ENCODE measurements at places on chromosomes 7 and 10.

DNA sequence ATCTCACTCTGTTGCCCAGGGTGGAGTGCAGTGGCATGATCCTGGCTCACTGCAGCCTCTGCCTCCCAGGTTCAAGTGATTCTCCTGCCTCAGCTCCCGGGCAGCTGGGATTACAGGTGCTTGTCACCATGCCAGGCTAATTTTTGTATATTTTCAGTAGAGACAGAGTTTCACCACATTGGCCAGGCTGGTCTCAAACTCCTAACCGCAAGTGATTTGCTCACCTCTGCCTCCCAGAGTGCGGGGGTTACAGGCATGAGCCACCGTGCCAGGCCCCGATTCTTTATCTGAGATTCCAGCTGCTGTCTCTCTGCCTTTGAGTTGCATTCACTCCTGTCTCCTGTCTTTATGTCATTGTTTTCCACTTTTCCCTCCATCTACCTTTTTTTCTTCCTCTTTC, 168.7 kb downstream of the TMEM178B start:
- DNase-seq = no peak

DNA sequence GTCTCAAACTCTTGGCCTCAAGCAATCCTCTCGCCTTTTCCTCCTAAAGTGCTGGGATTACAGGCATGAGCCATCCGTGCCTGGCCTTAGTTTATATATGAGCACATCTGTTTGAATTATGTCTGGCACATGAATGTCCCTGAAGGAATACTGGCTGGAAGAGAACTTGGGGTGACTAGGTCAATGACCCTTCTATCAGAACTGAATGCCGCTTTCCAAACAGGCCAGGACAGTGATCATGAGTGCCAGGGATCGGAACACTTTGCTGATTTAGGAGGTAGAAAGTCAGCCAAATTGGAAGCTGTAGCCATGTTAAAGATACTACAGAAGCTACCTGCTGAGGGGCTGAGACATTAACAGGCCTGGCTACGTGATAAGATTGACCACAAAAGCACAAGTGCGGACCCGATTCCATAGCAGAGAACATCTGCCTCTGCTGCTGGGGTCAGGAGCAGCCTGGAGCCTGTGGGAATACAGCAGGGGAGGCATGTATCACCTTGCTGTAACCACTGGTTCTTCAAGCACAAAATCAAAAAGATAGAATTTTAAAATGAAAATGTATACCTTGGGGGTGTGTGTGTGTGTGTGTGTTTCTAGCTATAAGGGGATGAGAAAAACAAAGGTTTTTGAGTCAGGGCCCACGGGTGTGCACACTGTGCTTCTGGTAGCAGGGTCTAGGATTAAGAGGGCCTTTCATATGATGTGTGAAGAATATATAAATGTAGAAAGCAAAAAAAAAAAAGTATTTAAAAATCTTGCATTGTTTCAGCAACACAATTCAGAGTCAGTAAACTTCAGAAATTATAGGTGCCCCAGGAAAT, 293.7 kb downstream of the BBS9 start:
- no peak for DNase-seq

DNA sequence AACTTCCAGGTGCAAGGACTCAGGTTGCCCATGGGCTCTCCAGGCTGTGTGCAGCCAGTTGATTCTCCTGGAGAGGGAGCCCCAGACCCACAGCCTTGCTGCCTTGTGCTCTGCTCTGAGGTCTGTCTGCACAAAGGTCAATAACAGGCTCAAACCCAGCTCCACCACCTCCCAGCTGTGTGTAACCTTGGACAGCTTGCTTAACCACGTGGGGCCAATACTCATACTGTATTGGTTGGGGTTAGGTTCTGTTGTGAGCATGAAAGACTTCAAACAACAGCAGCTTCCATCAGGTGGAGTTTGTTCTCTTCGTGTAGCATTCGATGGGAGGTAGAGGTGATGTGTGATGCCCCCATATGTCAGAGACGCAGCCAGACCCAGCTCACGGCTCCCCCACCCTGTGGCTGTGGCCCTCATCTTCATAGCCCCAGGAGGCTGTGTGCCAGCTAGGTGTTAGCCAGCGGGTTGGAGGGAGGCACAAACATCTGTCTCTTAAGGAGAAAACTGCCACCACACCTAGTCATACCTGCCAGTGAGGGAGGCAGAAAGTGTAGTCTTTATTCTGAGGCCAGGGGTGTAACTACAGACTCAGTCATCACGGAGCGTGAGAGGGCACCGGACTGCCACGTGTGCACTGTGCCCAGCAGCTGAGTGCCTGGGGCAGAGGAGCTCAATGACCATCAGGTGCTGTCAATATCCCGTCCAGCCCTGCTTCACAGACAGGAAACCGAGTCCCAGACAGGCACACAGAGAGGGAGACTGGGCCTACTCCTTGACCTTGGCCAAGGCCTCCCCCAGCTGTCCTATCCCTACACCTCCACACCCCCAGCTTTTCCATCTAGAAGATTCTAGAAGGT, 8.1 kb upstream of the POLD2 start:
- DNase-seq = no peak

DNA sequence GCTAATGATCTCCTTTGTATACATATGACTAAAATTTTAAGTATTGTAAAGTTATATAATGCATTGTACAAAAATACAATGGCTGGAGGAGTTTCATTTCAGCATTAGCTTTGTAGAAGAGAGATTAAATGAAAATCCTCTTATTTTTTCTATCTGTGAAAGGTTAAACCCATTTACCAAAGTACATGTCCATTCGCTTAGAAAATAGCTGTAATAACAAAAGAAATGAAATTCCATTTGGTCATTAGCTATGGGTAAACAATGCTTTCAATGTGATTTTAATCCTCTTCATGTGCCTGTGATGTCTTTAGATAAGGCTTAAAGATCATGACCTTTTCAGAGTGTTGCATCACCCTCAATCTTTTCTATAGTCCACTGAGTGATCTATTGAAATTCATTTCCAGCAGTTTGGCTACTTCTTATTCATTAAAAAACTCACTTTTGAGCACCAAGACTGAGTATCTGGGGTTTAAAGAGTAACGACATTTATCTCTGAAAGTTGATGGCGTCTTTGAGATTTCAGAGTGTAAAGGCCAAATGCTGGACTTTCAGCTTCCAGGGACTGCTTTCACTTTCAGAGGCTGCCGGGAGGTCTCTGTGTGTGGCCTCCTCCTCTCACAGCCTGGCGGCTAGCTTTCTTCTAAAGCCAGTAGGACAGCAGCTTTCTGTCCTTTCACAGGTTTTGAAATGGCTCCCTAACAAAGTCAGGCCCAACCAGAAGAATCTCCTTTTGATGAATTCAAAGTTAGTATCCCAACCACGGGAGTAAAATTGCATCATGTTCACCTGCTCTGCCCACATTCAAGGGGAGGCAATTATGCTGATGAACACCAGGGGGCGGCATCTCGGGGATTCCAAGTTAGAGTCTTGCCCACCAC, 701.4 kb upstream of the COBL start:
- no peak for DNase-seq

DNA sequence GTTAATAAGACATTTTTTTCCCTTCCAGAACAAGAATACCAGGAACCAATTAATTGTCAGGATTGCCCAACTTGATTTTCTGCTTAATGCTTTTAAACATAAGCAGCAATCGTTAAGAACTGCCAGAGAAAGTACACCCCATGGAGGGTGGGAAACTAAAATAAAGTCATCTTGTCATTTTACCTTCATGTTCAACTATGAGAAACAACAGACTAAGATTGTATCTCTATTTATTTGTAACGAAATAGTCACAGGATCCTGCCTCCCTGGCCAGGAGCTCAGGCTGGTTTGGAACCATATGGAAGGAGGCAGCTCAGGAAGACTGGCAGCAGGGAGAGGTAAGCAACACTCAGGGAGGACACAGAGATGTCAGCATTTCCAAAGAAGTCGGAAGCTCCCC, 129.6 kb downstream of the TNS3 start:
- DNase-seq = no peak

GRCh38 chr10:94066411-94066810, 72.7 kb downstream of the PLCE1 start:
- DNase-seq = no peak

DNA sequence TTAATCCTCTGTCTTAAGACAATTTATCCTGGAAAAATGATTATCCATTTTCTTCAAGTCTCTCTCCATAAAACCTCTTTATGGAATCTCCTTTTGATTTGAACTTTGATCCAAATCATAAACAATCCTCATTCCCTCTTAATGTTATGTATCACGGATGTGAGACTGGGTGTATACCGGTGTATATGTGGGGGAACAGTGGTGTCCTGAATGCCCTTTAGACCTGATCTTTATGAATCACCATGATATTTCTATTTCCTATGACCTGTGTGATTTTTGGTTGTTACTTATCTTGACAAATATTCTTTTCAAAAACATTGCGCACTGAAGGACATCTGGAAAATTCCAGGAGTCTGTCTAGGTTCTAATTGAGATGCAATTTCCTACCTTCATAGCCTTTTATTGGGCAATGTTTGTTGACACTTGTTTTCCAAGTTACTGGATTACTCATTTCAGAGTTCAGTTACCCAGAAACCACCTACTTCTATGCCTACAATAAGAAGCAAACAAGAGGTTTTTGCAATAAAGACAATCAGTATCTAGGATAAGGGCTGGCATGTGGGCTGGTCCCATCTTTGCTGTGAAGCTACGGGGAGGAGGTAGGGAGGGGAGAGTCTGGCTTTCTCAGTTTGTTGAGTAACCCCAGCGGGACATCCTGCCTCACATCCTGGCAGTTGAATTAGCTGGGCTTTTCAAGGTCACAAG, 190.4 kb downstream of the CTTNBP2 start:
- no peak for DNase-seq

GRCh38 chr10:42827201-42827600, 44.6 kb downstream of the BMS1 start:
- DNase-seq = no peak

DNA sequence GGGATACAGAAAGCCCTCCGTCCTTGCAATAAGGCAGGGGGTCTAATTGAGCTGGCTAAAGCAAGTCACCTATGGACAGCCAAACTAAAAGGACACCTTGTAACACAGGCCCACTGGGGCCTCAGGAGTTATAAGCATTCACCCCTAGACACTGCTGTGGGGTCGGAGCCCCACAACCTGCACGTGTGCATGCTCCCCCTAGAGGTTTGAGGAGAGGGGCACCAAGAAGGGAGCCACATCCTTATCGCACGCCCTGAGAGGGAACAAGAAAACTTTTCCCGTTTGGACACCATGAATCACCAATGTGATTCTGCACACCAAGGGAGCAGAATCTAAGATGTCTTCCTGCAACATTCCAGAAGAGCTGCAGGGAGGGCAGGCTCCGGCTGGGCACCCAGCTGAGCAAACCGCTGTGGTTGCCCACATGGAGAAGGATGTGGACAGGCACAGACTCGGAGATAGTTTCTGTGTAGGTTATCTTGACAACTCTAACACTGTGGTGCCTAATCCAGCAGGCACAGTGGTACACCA, 17.7 kb upstream of the TARP start:
- DNase-seq = no peak

DNA sequence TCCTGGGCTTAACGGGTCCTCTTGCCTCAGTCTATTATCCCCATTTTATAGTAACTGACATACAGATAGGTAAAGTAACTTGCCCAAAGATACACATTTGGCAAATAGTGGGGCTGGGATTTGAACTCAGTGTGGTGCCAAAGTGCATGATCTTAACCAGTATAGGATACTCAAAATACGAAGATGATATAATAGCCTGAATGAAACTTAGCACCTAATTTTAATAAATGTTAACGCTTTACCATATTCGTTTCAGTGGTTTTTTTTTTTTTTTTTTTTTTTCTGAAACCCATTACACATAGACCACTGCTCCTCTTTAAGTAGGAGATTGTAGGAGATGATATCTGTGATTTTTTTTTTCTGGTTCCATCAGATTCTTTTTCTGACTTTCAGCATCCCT, 21.4 kb downstream of the ACTR3B start:
- DNase-seq = no peak

GRCh38 chr10:62019013-62019684, 117.7 kb downstream of the ARID5B start:
- no peak for DNase-seq

DNA sequence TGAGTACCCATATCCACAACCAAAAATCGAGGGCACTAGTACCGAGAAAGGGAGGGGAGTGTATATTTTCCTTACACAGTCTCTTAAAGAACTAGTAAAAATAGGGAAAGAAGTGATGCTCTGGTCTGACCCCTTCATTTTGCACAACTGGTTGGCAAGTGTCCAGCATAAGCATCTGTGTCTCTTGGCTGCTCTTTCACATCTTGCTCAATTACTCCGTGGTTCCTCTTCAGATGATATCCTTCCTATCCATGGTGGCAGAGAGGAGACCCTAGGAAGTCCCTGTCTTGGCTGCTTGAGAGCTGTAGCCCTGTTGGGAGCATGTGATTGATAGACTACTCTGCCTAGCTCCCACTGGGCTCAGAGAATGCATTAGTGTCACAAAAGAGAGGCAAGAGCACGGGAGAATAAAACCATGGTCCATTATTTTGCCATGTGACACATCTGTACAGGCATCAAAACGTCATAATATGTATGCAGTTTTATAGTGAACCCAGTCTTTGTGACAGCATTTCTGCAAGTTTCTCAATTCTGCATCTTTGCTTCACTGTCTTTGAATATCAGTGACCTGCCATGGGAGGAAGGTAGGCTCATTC, 111.8 kb upstream of the ANKRD1 start:
- DNase-seq = peak; percentile 68

- DNase-seq = no peak
Observed at GRCh38 chr10:68576118-68576517, 16.0 kb downstream of the TET1 start.

- no peak for DNase-seq
Observed at GRCh38 chr10:131561897-131562296, 250.4 kb upstream of the TCERG1L start.

- DNase-seq = no peak
Observed at GRCh38 chr7:123070702-123071286, 75.3 kb upstream of the TAS2R16 start.

- no peak for DNase-seq
Observed at GRCh38 chr10:34135515-34135914, 679.6 kb downstream of the PARD3 start.

GRCh38 chr7:90723233-90723632, 127.1 kb downstream of the CDK14 start:
- DNase-seq = no peak

GRCh38 chr10:71284544-71285179, 34.4 kb upstream of the SLC29A3 start:
- DNase-seq = no peak

DNA sequence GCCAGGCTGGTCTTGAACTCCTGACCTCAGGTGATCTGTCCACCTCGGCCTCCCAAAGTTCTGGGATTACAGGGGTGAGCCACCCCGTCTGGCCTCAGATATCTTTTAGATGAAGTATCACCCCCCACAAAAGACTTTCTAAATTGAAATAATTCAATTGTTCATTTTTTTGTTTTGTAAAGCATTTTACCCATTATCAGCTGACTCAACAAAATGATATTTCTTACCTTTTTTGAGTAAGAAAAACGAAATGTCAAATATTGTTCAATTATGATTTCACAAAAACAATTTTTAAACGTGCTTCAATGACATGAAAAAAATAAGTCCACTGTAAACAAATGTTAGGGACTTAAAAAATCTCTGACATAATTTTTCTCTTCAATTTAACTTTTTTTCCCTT, 822 bp upstream of the PRPF18 start:
- no peak for DNase-seq
